ENCODE measurements at places on chromosomes 16 and 17. TPM values are rescaled to one million over a fixed set of nuclear protein-coding genes. Genes with fewer than 3 reads are reported as not detected.

DNA sequence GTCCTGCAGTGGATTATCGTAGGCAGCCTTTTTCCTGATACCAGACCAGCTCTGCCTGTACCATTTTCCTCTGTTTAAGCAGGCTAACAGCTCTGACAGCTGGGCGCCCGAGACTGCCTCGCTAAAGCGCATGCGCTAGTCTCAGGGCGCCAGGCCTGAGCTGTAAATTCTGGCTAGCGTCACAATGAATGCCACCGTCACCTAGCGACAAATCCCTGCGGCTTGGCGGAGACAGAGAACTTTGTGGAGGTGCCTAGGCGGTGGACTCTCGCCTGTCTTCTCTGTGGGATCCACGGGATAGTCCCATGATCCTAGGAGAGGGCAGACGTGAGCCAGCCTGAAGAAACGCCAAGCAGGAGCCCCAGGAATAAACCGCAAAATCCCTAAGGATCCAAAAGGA lies 573.9 kb downstream of the KCNJ18 start:
- no peak for DNase-seq

Gene C17orf67
- not detected for total RNA-seq

Gene KRTAP3-2
- total RNA-seq: not detected

GRCh38 chr17:73758245-73758644 lies 114.0 kb upstream of the SDK2 start:
- no peak for DNase-seq

DNA sequence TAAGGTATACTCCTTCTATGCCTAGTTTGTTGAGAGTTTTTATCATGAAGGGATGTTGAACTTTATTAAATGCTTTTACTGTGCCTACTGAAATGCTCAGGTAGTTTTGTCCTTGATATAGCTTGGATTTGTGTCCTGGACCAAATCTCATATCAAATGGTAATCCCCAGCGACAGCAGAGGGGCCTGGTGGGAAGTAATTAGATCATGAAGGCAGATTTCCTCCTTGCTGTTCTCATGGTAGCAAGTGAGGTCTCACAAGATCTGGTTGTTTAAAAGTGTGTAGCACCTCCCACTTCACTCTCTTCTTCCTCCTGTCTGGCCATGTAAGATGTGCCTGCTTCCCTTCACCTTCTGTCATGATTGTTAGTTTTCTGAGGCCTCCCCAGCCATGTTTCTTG lies 78.2 kb downstream of the KIF2B start:
- no peak for DNase-seq

DNA sequence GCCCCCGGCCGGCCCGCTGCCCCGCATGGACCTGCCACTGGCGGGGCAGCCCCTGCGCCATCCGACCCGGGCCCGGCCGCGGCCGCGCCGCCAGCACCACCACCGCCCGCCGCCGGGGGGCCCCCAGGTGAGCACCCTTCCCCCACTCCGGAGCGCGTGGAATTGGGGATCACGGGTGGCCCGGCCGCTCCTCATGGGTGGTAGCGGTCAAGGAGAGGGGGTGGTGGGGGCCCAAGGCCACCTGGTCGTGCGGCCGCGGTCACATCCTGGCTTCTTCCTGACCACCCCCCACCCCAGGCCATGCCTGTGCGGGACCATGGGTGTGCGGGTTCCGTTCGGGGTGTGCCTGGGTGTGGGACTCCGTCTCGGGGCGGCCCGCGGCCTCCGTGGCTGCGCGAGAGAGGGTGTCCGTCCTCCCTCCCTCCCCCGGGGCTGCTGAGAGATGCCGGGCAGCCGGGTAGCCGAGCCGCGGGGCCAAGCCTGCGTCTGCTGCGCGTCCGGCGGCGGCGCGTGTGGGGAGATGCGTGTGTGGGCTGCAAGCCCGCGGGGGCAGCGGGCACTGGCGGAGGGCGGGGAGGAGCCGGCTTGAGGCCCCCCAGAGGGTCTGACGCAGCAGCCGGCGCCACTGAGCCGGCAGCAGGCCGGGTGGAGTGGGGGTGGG lies 6.8 kb downstream of the ACD start:
- no peak for DNase-seq
